ENCODE measurements at places on chromosomes 1 and 21. TPM values are rescaled to one million over a fixed set of nuclear protein-coding genes. Genes with fewer than 3 reads are reported as not detected.

DNA sequence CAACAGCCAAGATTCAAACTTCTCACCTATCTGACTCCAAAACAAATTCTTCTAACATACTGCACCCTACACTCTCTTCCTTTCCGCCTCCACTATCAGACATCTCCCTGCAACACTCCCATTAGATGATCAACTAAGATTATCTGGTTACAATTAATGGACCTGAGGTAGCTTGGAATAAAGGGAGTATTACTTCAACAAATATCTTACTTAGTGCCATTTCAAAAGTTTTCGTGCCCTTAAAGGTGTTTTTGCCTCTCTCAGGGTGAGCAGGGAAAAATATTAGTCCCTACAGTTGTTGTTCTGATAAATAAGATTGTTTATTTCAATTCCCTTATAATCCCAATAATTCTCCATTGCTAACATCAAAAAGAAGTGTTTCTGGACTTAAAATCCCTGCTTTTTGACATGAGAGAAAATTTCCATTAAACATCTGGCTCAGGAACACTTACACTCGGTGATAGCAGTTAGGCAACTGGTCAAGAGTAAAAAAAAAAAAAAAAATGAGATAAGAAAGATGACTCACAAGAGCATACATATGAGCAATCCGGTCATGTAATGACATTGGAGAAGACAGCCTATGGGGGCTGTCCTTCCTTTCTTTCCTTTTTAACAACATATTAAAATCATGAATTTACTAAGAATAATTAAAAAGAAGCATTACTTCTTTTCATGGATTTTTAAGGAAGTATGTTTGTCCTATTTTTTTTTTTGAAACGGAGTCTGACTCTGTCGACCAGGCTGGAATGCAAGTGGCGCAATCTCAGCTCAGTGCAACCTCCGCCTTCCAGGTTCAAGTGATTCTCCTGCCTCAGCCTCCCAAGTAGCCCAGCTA lies 7.6 kb downstream of the RSBN1 start:
- H3K27ac ChIP-seq: no peak overlapping the region
- H3K27me3 ChIP-seq: no peaks in the 10 kb centered on the region
- H3K4me1 ChIP-seq: peaks cover 50% of the 10 kb centered on the region
- H3K4me3 ChIP-seq: no peak overlapping the region
- DNase-seq: no peak
- peaks cover 20% of the 10 kb centered on the region for H3K36me3 ChIP-seq

DNA sequence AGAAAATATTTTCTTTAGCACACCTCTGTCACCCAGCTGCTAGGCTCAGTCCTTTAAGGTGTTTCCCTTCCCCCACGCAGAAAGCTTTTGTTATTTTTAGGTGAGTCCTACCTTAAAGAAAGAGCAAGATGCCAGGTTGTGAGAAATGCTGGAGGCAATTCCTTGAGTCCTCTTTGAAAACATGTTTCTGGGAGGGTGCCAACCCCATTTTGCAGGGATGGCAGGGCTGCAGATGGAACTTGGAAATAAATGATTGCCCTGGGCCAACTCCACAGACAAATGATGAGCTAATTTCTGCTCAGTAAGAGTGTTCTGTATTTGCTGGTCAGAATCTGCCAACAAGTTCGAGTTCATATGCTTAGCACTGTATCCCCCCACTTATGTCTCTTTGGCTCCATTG lies 119.2 kb upstream of the RAB3GAP2 start:
- no peak for DNase-seq
- H3K4me3 ChIP-seq: no peak overlapping the region
- H3K27ac ChIP-seq: no peak overlapping the region
- no peaks in the 10 kb centered on the region for H3K4me1 ChIP-seq

GRCh38 chr1:109478806-109479205 lies 4.9 kb upstream of the ATXN7L2 start:
- no peak overlapping the region for H3K27ac ChIP-seq
- no peaks in the 10 kb centered on the region for H3K36me3 ChIP-seq
- no peak overlapping the region for H3K4me3 ChIP-seq
- DNase-seq: no peak

Gene AMY1A
- not detected for total RNA-seq

Gene PLXNA2
- 0.02 TPM for total RNA-seq

- DNase-seq: no peak
- H3K36me3 ChIP-seq: no peaks in the 10 kb centered on the region
- peaks cover 29% of the 10 kb centered on the region for H3K4me1 ChIP-seq
- H3K27ac ChIP-seq: peak overlapping the region; percentile 65
- H3K27me3 ChIP-seq: no peaks in the 10 kb centered on the region
Measured at GRCh38 chr1:206930210-206930798, 8.6 kb upstream of the FCMR start.

Gene MGST3
- 23.3 TPM for total RNA-seq

- peaks cover 12% of the 10 kb centered on the region for H3K4me1 ChIP-seq
- DNase-seq: no peak
- H3K27ac ChIP-seq: no peak overlapping the region
- peaks cover 2% of the 10 kb centered on the region for H3K36me3 ChIP-seq
- H3K27me3 ChIP-seq: peaks cover 67% of the 10 kb centered on the region
Measured at GRCh38 chr1:37767488-37767887, 2.6 kb upstream of the EPHA10 start.

- no peaks in the 10 kb centered on the region for H3K4me1 ChIP-seq
- H3K27ac ChIP-seq: no peak overlapping the region
- no peak for DNase-seq
- H3K36me3 ChIP-seq: no peaks in the 10 kb centered on the region
Measured at GRCh38 chr1:246138781-246139180, 368.3 kb downstream of the SMYD3 start.

DNA sequence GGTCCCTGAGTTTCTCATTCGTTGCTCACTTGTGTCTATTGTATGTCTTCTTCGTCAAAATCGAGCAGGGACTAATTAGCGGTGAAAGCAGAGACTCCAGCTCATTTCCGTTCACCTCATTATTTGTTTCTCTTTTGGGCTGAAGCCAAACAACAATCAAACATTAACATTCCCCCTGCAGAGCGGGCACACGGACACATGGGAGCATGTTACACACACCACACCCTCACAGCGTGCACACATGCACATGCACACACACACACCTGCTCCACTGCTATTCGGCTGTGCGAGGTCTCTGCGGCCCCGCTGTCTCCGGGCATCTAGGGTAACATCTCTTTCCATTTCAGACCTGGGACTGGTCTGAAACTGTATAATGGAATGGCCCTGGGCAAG lies 58.5 kb upstream of the LRRC8D start:
- peaks cover 20% of the 10 kb centered on the region for H3K36me3 ChIP-seq
- peak overlapping the region; percentile 92 for H3K4me3 ChIP-seq
- H3K27me3 ChIP-seq: no peaks in the 10 kb centered on the region
- peaks cover 69% of the 10 kb centered on the region for H3K4me1 ChIP-seq
- DNase-seq: no peak

DNA sequence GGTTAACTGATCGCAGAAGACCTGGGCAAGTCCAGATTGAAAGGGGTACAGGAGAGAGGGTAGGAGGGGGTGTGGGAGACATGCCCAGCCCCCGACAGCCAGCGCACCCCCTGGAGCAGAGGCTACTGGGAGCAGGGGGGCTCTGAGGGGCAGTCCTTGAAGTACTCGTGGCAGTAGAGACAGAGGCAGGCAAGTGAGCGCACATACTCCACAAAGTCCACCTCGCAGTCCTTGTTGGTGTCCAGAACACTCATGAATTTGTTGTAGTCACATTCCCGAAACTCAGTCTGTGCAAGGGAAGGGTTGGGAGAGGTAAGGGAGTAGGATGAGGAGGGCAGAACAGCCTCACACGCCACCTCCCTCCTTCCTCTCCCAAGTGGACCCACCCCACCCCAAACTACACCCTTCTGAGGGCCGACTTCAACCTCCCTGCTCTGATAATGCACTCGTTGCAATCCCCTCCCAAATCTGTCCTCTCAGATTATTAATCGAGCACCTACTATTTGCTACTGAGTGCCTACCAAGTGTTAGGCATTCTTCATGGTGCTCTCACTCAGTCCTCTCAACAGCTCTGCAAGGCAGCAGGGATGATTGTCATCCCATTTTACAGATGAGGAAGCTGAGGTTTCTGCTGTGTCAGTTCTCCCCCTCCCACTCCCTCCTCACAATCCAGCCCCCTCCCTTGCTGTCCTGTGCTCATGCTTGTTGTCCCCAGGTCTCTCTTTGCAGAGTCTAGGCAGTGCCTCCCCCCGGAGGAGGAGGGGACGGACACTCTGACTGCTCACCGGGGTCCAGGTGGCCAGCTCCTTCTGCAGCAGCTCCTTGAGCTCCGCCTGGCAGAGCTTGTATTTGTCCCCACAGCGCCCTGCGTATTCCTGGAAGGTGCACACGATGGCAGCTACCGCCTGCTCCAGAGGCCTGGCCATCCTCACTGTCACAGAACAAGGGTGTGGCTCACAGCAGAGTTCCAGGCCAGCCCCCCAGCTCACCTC lies 1.2 kb downstream of the S100A3 start:
- peaks cover 58% of the 10 kb centered on the region for H3K4me1 ChIP-seq
- peak overlapping the region; percentile 50 for H3K27ac ChIP-seq
- peaks cover 14% of the 10 kb centered on the region for H3K36me3 ChIP-seq
- peak overlapping the region; percentile 49 for H3K4me3 ChIP-seq
- peaks cover 4% of the 10 kb centered on the region for H3K27me3 ChIP-seq

- H3K27ac ChIP-seq: peak overlapping the region; percentile 83
- H3K36me3 ChIP-seq: peaks cover 51% of the 10 kb centered on the region
- peaks cover 42% of the 10 kb centered on the region for H3K4me1 ChIP-seq
- H3K4me3 ChIP-seq: no peak overlapping the region
- H3K27me3 ChIP-seq: no peaks in the 10 kb centered on the region
Measured at GRCh38 chr1:12011998-12012397, 7.3 kb upstream of the MIIP start.

GRCh38 chr1:59122527-59122926 lies 174.4 kb upstream of the FGGY start:
- no peak overlapping the region for H3K27ac ChIP-seq
- no peak for DNase-seq
- peaks cover 8% of the 10 kb centered on the region for H3K27me3 ChIP-seq
- no peak overlapping the region for H3K4me3 ChIP-seq

DNA sequence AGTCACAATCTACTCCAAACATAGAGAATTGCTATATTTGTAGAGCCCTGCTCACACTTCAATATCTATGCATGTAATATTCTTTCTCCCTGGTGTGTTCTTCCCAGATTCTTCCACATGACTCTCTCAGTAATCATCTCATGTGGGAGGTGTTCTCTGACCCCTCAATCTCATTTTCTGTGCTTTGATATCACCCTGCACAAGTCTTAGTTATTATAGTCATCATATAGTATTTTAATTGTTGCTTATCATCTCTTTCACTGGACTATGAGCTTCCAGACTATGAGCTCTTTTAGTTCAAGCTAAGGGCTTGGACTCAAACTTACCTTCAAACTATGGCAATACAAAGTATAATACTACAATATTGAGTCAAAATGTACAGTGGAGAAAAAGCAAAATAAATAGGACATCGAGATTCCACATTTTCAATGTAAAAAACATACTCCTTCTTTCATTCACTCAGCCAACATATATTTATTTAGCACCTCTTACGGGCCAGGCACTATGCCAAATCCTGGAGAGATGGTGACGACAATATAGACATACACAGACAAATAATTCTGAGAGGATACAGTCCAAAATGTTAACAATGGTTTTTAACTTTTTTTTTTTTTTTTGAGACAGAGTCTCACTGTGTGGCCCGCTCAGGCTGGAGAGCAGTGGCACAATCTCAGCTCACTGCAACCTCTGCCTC lies 12.7 kb downstream of the TESK2 start:
- H3K27me3 ChIP-seq: no peaks in the 10 kb centered on the region
- no peak overlapping the region for H3K27ac ChIP-seq
- peaks cover 5% of the 10 kb centered on the region for H3K4me1 ChIP-seq
- H3K36me3 ChIP-seq: no peaks in the 10 kb centered on the region
- no peak for DNase-seq

DNA sequence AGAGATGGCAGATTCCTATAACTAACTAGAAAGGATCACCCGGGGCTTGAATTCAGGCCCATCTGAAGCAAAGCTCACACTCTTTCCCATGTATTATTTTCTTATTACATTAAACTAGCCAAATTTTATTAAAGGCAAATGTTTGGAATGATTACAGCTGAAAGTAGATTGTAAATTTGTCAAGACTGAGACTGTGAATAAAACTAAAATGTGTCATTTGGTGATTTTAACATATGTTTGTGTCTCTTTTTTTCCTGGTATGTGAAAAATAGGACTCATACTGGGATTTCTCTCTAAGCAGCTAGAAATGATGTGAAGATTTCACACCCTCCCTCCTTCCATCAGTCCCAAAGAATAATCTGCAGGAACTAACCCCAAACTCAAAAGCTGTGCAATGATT lies 19.1 kb upstream of the KIAA0040 start:
- H3K4me3 ChIP-seq: peak overlapping the region; percentile 10
- peaks cover 58% of the 10 kb centered on the region for H3K4me1 ChIP-seq
- no peak overlapping the region for H3K27ac ChIP-seq
- DNase-seq: no peak

Data from activated T-helper 1 cell treated with anti-CD3 and anti-CD28 coated beads, Interleukin-12 subunit alpha, Interleukin-12 subunit beta, Interleukin-2, Interleukin-4 antibody, amounts not matched to agents 30 ng/mL and 10 ng/mL and 1 ng/mL, durations not matched to agents 14 hours and 24 hours and 36 hours (primary cell).